ENCODE measurements at places on chromosomes 2 and 18.
A peak's percentile ranks its signal among the peaks of the same experiment; 100 is the strongest.

DNA sequence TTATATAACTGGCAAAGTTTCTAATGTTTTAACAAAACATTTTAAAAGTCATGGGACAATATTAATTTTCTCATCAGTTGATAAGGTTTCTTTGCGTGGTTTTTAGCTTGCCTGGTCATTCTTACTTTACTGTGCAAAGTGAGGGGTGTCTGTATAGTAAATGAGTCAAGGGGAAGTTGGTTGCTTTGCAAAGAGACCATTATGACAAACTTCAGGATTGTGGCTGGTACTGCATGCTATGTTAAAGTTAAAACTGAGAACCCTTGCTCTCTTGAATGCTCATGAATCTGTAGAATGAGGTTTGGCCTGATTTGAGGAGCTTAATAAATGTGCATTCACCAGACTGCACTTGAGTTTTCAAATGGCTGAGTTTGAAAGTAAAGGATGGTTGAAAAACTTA is 47.0 kb downstream of the COL4A4 start:
- no peak for DNase-seq

DNA sequence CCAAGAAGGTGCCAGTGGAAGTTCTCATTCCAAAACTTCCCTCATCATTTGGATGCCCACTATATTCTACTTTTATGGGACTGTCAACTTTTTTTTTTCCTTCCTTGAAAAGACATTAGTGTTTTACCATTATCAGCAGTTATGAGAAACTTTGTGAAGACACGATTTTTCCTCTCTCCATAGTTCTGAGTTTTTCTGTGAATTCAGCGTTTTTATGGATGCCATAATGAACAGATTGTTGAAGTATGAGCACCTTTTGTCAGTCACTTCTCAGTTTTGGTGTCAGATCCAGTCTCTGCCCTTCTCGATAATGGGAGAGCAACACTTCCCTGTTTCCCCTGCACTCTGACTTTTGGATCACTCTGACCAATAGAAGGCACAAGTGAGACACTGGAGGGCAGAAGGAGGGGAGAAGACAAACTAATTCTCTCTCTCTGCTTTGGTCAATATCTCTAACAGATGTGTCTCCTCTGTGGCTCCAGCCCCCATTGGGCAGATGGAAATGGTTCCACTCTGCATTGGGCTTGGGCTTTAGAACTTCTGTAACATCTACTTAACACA is 53.5 kb upstream of the FN1 start:
- no peak for DNase-seq

DNA sequence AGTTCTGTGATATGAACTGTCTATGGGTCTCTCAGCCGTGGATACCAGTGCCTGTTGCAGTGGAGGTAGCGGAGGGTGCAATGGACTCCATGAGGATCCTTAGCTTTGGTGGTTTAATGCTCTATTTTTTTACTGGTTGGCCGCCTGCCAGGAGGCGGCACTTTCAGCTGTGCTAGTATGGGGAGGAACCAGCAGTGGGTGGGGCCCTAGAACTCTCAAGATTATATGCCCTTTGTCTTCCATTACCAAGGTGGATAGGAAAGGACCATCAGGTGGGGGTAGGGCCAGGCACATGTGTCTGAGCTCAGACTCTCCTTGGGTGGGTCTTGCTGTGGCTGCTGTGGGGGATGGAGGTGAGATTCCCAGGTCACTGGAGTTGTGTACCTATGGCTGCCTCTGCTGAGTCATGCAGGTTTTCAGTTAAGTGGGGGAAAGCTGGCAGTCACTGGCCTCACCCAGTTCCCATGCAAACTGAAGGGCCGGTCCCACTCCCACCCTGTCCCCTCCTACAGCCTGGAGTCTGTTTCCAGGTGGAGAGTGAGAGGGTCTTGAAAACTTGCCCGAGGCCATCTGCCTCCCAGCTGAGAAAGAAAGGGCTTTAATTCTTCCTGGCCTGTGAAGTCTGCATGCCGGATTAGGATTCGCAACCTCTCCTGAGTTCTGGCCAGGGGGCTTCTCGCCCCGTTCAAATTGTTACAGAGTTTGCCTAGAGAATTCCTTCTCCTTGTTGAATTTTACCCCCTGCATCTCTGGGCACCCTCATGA is 14.5 kb downstream of the KCNS3 start:
- no peak for DNase-seq

DNA sequence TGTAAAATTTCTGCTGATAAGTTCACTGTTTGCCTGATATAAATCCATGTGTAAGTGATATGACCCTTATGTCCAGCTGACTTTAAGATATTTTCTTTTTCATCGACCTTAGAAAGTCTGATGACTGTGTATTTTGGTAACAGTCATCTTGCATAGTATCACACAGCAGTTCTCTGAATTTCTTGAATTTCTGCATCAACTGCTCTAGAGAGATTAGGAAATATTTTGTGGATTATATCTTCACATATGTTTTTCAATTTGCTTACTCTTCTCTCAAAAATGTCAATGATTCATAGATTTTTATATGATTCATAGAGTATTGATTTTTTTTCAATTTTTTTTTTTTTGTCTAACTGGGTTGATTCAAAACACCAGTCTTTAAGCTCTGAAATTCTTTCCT is 945.3 kb downstream of the TRIB2 start:
- DNase-seq: no peak

- DNase-seq: no peak
These were observed 44.0 kb upstream of the TMEM247 start for GRCh38 chr2:46435353-46435752.

GRCh38 chr2:161352719-161353118 is 44.5 kb downstream of the PSMD14 start:
- no peak for DNase-seq

DNA sequence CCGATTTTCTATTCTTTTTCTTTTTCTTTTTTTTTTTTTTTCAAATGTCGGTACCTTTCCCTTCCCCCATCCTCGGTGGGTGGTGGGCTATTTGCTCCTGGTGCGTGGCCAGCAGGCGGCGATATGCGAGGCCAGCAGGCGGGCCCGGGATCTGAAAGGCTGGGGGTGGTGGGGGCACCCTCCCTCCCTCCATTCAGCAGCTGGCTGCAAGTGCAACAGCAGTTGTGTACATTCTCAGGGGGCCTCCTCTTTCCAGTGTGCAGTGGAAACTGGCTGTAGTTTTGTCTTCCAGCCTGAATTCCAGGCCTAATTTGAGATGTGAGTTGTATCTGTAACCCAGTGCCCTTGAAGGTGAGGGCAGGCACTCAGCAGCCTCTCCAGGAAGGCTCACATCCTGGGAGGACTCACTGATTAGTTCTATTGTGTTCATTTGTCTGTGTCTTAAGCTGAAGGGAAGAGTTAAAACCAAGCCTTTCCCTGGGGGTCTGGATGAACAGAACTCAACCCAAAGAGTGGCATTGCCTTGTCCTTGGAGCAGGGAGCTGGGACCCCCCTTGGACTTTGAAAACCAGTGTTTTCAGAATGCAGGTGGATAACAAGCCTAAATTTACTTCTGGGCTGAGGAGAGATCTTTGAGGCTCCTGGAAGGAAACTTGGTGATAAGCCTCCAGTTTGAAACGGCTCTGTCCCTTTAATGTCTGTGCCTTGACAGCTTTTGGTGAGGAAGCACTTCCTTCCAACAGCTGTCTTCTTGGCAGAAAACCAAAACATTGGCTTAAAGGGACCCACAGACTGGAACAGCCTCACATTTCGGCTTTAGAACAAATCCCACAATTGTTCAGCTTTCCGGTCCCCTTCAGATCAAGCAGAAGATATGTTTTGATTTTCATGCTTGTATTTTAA is 3.3 kb downstream of the MYCN start:
- DNase-seq: no peak

DNA sequence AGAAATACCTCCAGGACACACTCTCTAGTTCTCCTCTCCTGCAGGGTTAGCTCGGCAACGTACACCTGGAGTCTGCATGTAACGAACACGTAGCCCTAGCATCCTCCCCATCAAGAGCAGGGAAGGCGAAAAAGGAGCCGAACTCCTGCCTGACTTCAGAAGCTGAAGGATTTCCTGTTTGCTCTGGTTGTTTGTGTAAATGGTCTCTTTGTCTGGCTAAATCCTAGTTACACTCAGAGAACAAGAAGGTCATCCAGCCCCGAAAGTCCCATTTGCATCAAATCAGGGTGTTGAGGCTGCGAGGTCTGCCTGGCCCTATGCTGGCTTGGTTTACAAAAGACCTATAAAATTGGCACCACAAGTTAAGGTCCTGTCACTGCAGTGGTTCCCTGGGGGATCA is 66.4 kb upstream of the POMC start:
- no peak for DNase-seq

- DNase-seq: no peak
These were observed 159.6 kb upstream of the NOSTRIN start for GRCh38 chr2:168642873-168643272.

- no peak for DNase-seq
These were observed 65.2 kb downstream of the VSNL1 start for GRCh38 chr2:17605696-17606095.

DNA sequence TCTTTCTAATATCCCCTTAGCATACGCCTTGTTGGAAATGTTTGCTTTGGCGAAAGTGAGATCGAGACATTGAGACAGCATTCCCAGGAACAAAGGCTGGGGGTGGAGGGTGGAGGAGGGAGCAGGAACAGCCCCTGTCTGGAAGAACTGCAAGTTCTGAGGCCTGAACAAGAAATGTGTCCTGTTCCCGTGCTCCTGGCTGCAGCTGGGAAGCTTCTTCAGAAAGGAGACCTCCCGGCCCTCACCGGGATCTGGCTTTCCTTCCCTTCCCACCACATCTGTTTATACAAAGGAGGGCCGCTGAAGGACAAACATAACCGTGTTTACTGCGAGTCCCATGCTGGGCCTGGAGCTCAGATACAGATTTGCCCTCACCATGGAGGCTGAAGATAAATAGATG is 35.9 kb downstream of the AFF3 start:
- no peak for DNase-seq

DNA sequence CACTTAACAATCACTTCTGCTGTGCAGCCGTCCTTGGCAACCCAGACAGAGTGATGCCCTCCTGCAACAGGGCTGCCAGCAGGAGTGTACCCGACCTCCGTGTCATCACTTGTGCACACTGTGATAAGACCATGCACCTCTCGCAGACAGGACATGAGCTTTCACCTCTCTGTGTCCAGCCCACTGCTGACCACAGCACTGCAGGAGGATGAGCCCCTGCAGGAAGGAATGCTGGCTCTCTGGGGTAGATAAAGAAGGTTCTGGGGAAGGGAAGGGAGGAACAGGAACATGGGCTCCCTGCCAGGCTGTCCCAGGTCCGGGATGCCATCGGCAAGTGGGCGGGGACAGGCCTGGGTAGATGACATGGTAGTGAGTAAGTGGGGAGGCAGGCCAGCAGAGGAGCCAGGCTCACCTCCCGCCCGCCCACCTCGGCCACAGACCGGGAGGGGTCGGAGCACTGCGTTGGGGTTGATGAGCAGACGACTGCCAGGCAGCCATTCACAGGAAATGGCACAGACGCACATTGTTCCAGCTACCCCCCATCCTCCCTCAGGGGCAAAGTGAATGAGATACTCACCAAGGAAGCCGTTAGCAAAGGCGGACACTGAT is 18.6 kb upstream of the COL6A3 start:
- DNase-seq: no peak

GRCh38 chr2:202104286-202104870 is 31.3 kb downstream of the KIAA2012 start:
- DNase-seq: no peak

DNA sequence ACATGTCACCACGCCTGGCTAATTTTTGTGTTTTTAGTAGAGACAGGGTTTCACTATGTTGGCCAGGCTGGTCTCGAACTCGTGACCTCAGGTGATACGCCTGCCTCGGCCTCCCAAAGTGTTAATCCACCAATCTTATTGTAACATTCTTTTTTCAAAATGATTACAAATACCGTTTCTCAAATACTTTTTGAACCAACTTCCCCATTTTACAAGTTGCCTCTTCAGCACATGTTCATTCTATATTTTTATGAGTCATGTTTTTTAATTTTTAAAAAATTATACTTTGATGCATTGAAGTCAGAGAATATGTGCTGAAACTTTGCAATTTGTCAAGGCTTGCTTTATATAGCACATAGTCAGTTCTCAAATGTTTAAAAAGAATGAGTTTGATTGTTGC is 58.2 kb downstream of the QPCT start:
- no peak for DNase-seq

DNA sequence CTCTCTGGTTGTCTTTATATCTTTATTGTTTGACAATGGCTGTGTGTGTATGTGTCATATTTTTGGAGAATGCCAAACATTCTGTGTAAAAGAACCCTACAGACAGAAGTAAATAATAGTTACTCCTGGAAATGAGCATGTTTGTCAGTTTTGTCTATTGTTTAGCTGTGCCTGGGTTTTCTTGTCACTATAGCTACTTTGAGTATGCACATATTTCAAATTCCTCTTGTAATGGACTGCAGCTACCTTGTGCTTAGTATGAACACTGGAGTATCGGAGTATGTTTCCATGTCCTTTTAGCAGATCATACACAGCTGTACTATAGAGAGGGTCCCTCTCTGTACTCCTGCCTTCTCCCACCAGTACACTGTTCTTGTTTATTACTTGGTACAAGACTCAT is 58.0 kb upstream of the DOCK10 start:
- peak; percentile 51 for DNase-seq

- DNase-seq: peak; percentile 47
These were observed 60.1 kb upstream of the SLC16A14 start for GRCh38 chr2:230128623-230129342.

DNA sequence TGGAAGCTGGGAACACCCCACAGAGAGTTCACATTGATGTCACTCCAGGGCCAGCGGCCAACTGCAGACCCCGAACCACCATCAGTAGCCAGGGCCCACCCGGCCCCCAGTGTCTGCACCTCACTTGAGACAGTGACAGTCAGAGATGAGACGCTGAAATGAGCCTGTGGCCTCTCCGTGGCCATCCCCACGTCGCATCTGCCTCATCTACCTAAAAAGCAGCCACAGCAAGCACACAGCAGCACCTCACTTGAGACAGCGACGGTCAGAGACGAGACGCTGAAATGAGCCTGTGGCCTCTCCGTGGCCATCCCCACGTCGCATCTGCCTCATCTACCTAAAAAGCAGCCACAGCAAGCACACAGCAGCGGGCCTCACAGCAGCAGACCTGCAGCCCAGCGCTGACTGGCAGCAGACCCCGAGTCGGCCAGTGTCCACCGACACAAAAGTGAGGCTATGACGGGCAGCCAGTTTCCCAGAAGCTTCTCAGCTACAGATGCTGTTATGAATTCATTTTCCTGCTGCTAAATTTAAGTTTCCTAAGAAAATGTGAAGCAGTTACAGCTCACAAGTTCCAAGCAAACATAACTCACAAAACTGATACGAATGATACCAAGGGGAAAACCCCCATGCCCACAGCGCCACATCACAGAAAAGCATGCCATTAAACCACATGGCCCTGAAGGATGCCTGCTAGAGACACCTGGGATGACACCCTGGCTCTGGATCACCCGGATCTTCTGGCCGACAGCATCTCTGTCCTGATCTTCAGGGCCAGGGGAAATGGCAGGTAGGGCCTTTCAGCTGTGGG is 27.7 kb downstream of the SNORC start:
- DNase-seq: no peak

- DNase-seq: peak; percentile 34
These were observed 9.8 kb downstream of the WDR43 start for GRCh38 chr2:28904295-28904694.
